Foreskin keratinocyte (primary cell): ENCODE measurements at places on chromosomes 2 and 18. TPM values are rescaled to one million over a fixed set of nuclear protein-coding genes. Genes with fewer than 3 reads are reported as not detected.

GPR55 gene
- not detected in 2 replicates for total RNA-seq

GAL3ST2 gene
- not detected in 2 replicates for total RNA-seq

HSPD1 gene
- 368 and 459 TPM in 2 replicates for total RNA-seq

INHBB gene
- total RNA-seq = not detected in 2 replicates

ZAP70 gene
- not detected in 2 replicates for total RNA-seq

ALPG gene
- not detected in 2 replicates for total RNA-seq

MBD2 gene
- total RNA-seq = 113 and 123 TPM in 2 replicates

CCDC141 gene
- total RNA-seq = not detected in 2 replicates

NEB gene
- total RNA-seq = under 0.01 and 0.27 TPM in 2 replicates

VWA3B gene
- total RNA-seq = 0.35 TPM in 1 of 2 replicates, not detected in the other

RIT2 gene
- total RNA-seq = not detected in 2 replicates

USP34 gene
- 51.0 and 55.2 TPM in 2 replicates for total RNA-seq

PLCD4 gene
- 4.0 and 4.1 TPM in 2 replicates for total RNA-seq

ADGRF3 gene
- total RNA-seq = 0.04 TPM in 1 of 2 replicates, not detected in the other

RNF152 gene
- total RNA-seq = 13.1 and 14.4 TPM in 2 replicates

HOXD11 gene
- total RNA-seq = not detected in 2 replicates

SLC5A7 gene
- not detected in 2 replicates for total RNA-seq

PCARE gene
- total RNA-seq = not detected in 2 replicates

EFR3B gene
- 0.21 and 0.58 TPM in 2 replicates for total RNA-seq
